ENCODE measurements at places on chromosomes 3 and 15. TPM values are rescaled to one million over a fixed set of nuclear protein-coding genes. Genes with fewer than 3 reads are reported as not detected.

Gene LRRC2
- total RNA-seq: 8.8 TPM

Gene CCR8
- total RNA-seq: not detected

Gene SPINK8
- not detected for total RNA-seq

Gene ADCY5
- 65.5 TPM for total RNA-seq

Gene RYR3
- total RNA-seq: 23.1 TPM

Gene OXTR
- total RNA-seq: 0.54 TPM

Gene GHSR
- total RNA-seq: not detected

Gene SLC2A2
- total RNA-seq: not detected

DNA sequence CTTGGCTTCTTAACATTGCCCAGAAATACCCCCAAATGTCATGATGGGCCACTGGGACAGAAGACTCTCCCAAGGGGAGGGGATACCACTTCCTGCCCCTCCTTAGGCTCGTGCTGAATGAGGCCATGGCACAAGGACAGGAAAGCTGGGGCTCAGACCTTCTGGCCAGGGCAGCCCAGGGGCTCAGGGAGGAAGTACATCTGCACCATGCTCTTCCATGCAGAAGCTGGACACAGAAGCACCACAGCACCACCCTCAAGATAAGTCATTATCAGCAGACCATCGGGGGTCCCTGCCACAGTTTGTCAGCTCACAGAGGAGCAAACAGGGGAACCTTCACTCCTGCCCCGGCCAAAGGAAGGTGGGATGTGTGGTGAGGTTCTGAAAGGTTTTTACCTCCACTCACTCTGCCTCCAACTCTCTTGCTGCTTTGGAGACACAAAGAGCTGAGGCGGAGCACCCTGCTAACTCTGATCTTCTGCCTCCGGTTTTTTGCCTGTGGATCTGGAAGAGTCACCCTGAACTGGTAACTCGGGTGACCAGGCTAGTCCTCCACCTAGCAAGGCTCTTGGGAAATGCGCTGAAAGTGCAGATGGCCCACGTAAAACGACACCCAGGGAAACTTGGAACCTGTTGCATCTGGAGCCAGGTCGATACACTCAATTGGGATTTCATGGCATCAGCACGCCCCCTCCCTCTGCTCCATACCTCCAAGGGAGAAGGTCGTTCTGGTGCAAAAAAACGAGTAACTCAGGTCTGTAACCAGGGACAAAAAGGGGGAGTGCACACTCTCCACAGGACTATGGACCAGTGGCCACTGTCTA lies 8.3 kb downstream of the BMF start:
- H3K27ac ChIP-seq: peak overlapping the region; percentile 39
- H3K36me3 ChIP-seq: no peaks in the 10 kb centered on the region
- peaks cover 4% of the 10 kb centered on the region for H3K4me1 ChIP-seq
- no peak overlapping the region for H3K4me3 ChIP-seq
- H3K27me3 ChIP-seq: no peaks in the 10 kb centered on the region

GRCh38 chr3:15241341-15241740 lies 35.3 kb downstream of the CAPN7 start:
- peak; percentile 77 for DNase-seq
- H3K4me1 ChIP-seq: no peaks in the 10 kb centered on the region

DNA sequence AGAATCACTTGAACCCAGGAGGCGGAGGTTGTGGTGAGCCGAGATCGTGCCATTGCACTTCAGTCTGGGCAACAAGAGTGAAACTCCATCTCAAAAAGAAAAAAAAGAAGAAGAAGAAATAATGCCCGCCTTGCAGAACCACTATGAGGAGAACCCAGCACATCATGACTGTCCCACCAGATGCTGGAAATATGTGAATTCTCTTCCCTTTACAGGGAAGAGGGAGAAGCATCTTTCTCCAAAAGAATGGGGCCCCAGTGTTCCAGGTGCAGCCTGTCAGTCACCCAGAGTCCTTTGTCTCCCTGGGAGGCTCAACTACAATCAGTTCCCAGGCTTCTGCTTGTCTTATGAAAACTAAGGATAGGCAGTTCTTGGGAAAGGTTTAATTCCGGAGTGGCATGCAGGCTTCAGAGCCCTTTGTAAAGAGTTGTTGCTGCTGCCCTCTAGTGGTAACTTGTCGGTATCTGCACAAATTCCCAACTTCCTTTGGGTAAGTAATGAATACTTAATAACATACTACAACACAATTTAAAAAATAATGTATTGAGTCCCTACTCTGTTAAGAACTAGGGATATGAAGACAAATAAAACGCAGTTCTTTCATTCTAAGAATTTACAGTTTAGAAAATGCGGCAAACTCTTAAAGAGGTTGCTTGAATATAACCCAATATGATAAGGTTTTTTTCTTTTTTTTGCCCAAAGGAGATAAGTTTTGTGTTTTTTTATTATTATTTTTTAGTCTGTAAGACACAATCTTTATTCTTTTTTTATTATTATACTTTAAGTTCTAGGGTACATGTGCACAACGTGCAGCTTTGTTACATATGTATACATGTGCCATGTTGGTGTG lies 18.6 kb upstream of the TICRR start:
- H3K4me1 ChIP-seq: no peaks in the 10 kb centered on the region
- DNase-seq: no peak
- no peak overlapping the region for H3K4me3 ChIP-seq
- H3K27me3 ChIP-seq: no peaks in the 10 kb centered on the region
- H3K36me3 ChIP-seq: no peaks in the 10 kb centered on the region

DNA sequence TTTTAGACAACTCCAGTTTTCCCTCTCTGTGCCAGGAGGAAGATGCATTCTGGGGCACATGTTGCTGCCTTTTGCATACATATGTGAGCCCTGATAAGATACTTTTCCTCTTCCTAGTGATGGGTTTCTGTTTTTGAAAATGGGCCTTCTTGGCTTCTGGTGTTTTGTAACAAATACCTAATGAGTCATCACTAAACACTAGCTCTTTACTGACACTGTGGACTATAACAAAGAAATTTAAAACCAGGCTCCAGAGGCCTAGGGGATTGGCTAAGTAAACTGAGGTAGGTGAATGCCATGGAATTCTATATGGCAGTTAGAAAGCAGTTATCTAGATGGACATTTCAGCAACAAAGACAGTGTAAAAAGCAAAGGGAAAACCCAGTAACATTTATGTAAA lies 93.4 kb upstream of the NR2E3 start:
- no peak overlapping the region for H3K27ac ChIP-seq
- DNase-seq: no peak
- no peak overlapping the region for H3K4me3 ChIP-seq
- H3K36me3 ChIP-seq: no peaks in the 10 kb centered on the region

DNA sequence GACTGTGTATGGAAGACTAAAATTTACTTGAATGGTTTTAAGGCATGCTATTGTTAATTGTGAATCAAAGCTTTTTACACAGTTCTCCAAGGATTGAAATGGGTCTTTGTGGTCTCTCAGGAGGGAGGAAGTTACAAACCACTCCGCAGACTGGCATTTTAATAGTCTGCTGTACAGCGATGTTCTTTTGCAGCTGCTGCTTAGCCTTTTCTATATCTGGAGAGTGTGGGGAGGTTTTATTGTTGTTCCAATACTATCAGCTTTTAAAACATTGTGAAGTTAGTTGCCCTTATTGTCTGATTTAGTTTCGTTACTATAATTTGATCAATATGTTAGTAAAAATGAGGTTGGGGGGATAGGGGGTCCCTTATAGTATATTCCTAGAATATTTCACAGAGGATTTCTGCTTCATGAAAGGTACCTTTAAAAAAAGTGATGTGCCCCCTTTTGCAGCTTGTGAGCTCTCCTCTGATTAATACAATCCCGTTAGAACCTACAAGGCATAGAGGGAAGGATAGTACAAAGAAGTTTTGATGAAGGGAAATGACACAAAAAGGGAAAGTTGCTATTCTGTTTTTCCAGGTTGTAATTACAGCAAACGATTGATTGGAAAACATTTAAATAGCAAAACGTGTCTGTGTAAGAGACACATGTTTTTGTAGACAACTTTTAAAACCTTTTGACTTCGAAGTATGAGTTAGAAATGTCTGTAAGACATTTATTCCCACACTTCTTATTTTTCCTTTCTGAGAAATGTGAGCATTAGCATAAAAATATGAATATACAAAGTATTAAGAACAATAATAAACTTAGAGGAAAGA lies 158.3 kb upstream of the CGNL1 start:
- H3K4me1 ChIP-seq: peaks cover 3% of the 10 kb centered on the region
- DNase-seq: no peak
- no peak overlapping the region for H3K4me3 ChIP-seq
- H3K27ac ChIP-seq: no peak overlapping the region

GRCh38 chr15:68420186-68420684 lies 11.7 kb downstream of the ITGA11 start:
- no peak overlapping the region for H3K4me3 ChIP-seq
- H3K36me3 ChIP-seq: no peaks in the 10 kb centered on the region
- no peaks in the 10 kb centered on the region for H3K27me3 ChIP-seq
- peaks cover 2% of the 10 kb centered on the region for H3K4me1 ChIP-seq

DNA sequence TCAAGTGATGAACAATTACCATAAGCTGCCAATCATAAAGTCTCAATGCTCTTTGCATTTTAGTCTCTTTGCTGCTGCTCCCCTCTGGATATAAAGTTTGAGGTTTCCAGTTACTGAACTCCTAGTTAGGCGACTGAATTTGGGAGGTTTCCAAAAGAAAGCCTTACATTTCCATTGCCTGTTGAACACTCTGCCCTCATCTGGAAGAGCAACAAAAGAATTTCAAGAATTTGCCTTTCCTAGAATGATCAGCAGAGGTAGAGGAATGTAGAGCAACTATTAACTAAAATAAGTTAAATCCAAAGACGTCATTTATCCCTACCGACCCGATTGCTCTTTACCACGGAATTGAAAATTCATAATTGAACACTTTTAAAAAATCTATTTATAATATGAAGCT lies 53.4 kb upstream of the PRICKLE2 start:
- no peak overlapping the region for H3K4me3 ChIP-seq
- H3K27ac ChIP-seq: no peak overlapping the region
- no peaks in the 10 kb centered on the region for H3K36me3 ChIP-seq
- DNase-seq: no peak
- H3K27me3 ChIP-seq: no peaks in the 10 kb centered on the region

- no peaks in the 10 kb centered on the region for H3K36me3 ChIP-seq
- H3K27ac ChIP-seq: no peak overlapping the region
- H3K27me3 ChIP-seq: no peaks in the 10 kb centered on the region
- no peaks in the 10 kb centered on the region for H3K4me1 ChIP-seq
These were observed 2.9 kb downstream of the POLQ start for GRCh38 chr3:121542924-121543323.

- H3K4me1 ChIP-seq: no peaks in the 10 kb centered on the region
- no peaks in the 10 kb centered on the region for H3K27me3 ChIP-seq
- H3K27ac ChIP-seq: no peak overlapping the region
- no peaks in the 10 kb centered on the region for H3K36me3 ChIP-seq
- no peak overlapping the region for H3K4me3 ChIP-seq
These were observed 54.0 kb upstream of the ABHD2 start for GRCh38 chr15:89034305-89034704.

Measured in aorta (tissue), 5 donors.